B cell (primary cell): ENCODE measurements at places on chromosomes 12 and 14. TPM values are rescaled to one million over a fixed set of nuclear protein-coding genes. Genes with fewer than 3 reads are reported as not detected.

- no peaks in the 10 kb centered on the region for H3K27me3 ChIP-seq
- H3K4me1 ChIP-seq, result no peaks in the 10 kb centered on the region
- H3K4me3 ChIP-seq, result no peak overlapping the region
- no peak for DNase-seq
- no peaks in the 10 kb centered on the region for H3K36me3 ChIP-seq
Measured at GRCh38 chr14:55805250-55805649, 225.2 kb downstream of the KTN1 start.

GRCh38 chr12:112932485-112933128 is 5.7 kb upstream of the OAS3 start:
- DNase-seq, result no peak
- no peaks in the 10 kb centered on the region for H3K4me1 ChIP-seq
- no peaks in the 10 kb centered on the region for H3K27me3 ChIP-seq
- H3K27ac ChIP-seq, result no peak overlapping the region
- no peak overlapping the region for H3K4me3 ChIP-seq

DNA sequence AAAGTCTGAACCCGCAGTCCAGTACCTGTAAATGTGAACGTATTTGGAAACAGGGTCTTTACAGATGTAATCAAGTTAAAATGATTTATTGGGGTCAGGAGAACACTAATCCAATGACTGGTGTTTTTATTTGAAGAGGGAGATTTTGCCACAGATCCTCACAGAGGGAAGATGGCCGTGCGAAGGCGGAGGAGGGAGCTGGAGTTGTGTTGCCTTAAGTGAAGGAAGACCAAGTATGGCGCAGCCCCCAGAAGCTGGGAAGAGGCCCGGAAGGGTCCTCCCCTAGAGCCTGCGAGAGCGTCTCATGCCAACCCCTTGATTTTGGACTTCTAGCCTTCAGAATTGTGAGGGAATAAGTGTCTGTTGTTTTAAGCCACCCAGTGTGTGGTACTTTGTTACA is 102.8 kb upstream of the NUDT4 start:
- DNase-seq, result no peak
- H3K27me3 ChIP-seq, result no peaks in the 10 kb centered on the region
- no peak overlapping the region for H3K27ac ChIP-seq

TSPAN19 gene
- not detected in 2 replicates for total RNA-seq

L2HGDH gene
- total RNA-seq, result 5.5 and 5.6 TPM in 2 replicates

TMED10 gene
- 111 and 119 TPM in 2 replicates for total RNA-seq
